ENCODE measurements at places on chromosomes 5 and 9.

GRCh38 chr9:35198191-35198590 lies 36.4 kb downstream of the UNC13B start:
- ATAC-seq = no peak

GRCh38 chr9:221989-222776 lies 7.5 kb downstream of the DOCK8 start:
- no peak for ATAC-seq

DNA sequence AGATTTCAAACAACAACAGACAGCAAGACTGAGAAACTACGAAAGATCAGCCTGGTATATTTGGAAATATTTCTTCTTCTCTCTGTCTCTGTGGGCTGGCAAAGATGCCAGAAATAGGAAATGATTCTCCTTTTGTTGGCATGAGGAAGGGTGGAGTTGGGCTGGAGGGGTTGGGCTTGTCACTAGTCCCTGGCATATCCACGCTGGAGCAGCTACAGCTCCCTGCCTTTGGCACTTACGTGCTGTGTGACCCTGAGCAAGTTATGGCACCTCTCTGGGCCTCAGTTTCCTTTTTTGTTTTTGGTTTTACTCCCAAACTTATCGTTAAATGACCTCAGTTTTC lies 354 bp upstream of the KCNMB1 start:
- no peak for ATAC-seq

DNA sequence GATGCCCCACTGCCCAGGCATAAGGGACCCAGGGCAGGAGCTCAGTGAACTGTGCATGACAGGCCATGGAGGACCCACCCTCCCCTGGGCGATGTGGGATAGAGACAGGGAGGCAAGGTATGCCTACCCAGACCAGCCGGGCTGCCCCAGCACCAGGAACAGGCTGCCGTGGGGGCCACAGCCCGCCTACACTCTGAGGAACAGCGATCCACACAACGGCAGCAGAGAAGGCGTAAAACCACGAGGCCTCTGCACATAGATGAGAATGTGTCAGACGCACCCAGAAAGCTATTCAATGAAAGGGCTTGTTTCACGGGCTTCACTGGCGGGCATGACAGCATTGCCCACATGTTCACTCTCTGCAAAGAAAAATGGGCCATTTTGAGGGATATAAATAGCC lies 49.5 kb downstream of the SEMA4D start:
- no peak for ATAC-seq

- no peak for ATAC-seq
These were observed 70.2 kb upstream of the TLE4 start for GRCh38 chr9:79501546-79501945.

DNA sequence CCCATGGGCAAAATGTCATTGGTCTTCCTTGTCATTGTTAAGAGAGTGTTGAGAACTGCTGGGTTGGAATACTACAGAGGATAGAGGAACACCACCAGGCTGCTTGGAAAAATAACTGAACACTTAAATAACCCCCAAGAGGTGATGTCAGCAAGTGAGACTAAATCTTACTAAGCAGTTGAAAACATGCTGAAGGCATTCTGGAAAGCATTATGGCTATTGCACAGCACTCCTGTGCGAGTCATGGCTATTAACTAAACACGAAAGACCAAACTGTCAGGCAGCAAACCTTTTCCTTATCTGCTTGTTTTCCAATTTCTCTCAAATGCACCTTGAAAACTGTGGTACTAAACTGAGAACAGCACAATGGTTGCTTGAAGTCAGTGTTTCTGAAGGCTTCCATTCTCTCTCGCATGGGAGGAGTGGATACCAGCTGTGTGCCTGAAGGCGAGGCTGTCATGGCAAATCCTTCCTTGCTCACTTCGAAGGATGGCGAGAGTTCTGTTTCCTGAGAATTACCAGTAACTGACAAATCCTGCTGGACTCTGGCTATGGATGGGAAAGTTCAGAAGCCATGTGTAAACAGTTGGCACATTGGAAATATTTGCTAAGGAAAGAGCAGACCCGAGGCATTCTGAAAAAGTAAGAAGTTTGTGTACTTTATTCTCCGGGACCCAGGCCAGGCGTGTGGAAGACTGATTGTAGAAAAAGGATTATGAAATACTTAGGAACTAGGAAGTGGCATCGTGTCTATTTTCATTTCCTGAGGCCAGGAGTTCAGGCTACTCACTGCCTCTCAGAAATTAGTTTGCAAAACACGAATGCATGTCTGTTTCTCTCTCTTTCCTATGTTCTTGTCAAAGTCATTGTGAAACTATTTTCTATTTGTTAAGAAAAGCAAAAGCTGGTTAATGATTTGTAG lies 182.1 kb downstream of the DMRT2 start:
- no peak for ATAC-seq

GRCh38 chr5:169869066-169869465 lies 111.2 kb downstream of the INSYN2B start:
- no peak for ATAC-seq

DNA sequence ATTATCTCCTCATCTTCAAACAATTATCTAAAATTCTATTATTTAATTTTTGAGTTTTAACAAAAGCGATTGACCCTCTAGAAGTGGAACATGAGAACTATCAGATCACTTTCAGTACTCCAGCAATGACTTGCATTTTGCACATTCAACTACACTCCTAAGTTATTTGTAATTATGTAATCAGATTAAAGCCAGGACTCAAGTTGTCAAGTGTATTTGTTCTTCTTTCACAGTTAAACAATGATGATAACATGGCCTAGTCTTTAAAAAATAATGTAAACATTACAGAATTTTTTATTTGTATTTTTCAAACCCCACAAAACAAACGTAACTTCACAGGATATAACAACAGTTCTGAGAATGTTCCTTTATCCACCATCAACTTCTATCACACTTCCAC lies 2148.9 kb upstream of the ACO1 start:
- ATAC-seq = no peak

- ATAC-seq = peak; percentile 41
These were observed 170.7 kb downstream of the PDE4D start for GRCh38 chr5:59722874-59723273.

- no peak for ATAC-seq
These were observed 3.8 kb downstream of the NOL6 start for GRCh38 chr9:33469891-33470290.

- peak; percentile 55 for ATAC-seq
These were observed 306.3 kb downstream of the FER start for GRCh38 chr5:109053995-109054417.

DNA sequence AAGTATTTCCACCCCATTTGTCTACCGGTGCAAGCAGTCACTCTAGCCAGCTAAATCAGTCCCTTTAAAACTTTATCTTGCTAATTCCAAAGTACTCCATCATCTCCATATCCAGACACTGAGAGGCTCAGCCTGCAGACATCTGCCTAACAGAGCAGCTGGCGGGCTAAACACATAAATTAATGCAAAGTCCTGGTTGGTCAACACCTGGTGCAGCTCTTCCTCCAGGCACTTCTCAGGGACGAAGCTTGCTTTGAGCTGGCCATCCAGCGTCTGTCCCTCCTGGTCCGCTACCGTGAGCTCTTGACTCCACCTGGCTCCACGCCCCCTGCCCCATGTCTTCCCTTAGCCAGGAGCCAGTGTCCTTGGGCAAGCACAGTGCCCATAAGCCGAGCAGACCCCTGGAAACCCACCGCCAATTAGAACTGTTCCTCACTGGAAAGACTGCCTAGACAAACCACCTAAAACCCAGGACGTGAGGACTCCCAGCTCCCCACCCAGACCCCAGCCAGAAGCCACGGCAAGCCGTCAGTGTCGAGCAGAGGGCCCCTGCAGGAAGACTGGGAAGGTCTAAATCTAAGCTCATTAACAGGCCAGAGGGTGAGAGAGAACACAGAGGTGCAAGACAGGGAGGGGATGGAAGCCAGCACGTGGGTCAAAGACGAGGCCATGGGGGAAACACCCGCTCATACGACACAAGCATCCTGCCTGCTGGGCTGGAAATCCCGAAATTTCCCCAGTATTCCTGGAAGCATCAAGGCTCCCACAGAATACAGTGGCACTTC lies 120.0 kb downstream of the COL23A1 start:
- no peak for ATAC-seq

DNA sequence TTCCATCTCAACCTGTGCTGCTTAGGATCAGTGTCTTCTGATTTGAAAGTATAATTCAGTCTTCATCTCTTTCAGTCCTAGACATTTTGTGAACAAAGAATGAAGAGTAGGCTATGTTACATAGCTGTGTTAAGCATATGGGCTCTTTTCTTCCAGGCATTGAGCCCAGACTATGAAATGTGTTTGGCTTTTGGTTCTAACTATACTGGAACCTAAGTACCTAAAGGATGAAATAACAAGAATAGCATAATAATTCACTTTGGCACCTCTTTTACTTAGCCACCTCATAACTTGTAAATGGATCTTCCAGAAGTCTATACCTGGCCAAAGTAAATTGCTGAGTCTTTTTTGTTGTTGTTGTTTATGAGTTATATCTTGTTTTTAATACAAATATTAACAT lies 71.4 kb downstream of the SLF1 start:
- ATAC-seq = no peak

- ATAC-seq = peak; percentile 79
These were observed 22.9 kb upstream of the ASS1 start for GRCh38 chr9:130421802-130422276.

GRCh38 chr5:1478271-1479035 lies 33.2 kb upstream of the SLC6A3 start:
- no peak for ATAC-seq

GRCh38 chr9:19903076-19903475 lies 114.2 kb upstream of the SLC24A2 start:
- ATAC-seq = no peak

DNA sequence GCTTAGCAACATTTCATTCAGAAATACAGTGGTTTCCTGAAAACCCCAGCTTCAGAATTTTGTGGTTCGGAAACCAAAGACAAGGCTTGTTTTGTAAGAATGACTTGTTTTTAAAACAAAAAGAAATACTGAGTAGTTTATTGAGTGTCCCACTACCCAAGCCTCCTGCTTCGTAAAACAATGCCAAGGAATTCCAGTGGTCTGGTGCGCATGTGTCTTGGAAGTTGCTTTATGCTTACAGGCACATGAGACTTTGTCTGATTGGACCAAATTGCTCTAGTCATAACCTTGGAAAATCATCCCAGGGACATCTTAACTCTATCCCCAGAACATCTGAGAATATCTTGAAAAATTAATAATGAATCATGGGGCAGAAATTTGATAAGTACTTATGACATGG lies 77.1 kb upstream of the FST start:
- ATAC-seq = no peak

DNA sequence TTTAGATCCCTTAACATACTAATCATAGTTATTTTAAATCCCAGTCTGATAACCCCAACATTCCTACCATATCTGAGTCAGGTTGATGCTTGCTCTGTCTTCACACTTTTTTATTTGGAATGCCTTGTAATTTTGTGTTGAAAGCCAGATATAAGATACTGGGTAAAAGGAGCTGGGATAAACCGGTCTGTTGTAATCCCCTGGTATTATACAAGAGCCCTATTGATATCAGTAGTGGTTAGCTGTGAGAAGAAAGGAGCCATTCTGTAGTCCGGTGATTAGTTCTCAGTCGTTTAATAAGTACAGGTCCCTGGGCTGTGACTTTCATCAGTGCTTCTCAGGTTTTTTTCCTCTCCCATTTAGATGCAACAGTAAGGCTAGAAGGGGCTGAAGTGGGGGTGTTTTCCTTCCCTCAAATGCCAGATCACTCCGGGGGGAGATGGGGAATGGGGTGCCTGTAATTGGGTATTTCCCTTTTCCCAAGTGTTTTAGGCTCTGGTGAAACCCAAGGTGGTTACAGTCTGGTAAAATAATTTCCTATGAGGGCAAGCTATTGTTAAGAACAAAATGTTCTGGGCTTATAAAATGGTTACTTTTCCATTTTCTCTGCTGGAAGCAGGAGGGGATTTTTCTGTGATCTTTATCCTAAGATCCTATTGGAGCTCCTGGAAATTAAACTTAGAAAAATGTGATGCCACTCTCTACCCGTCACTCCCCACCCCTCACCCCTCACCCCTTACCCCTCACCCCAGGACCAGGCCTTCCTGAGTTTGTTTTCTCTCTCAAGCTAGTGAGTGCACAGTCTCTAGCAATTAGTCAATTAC lies 72.7 kb downstream of the KCNN2 start:
- no peak for ATAC-seq

- ATAC-seq = no peak
These were observed 507.0 kb downstream of the TAF11L14 start for GRCh38 chr5:18141222-18141621.

DNA sequence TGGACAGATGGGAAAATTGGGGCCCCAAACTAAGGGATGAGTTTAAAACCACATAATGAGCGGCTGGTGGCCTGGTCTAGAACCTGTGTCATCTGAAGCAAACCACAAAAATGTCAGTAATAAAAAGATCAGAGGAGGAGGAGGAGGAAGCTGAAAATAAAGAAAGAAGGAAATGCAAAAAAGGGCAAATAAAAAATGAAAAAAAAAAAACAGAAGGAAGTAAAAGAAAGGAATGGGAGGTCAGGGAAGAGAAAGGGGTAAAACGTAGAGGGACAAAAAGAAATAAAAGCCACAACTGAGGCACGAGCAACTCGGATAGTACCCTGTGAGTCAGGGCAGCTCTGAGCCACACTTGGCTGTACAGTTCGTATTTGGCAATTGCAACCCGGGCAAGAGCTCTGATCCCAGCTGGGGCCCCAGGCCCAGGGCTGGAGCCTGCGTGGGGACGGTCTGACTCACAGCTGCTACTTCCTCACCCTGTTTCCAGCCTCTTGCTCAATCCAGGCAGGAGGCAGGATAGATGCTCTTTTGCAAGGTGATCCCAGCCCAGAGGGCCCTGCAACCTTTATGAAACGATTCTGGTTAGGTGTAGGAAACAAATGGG lies 137.9 kb upstream of the TRIM32 start:
- peak; percentile 91 for ATAC-seq

DNA sequence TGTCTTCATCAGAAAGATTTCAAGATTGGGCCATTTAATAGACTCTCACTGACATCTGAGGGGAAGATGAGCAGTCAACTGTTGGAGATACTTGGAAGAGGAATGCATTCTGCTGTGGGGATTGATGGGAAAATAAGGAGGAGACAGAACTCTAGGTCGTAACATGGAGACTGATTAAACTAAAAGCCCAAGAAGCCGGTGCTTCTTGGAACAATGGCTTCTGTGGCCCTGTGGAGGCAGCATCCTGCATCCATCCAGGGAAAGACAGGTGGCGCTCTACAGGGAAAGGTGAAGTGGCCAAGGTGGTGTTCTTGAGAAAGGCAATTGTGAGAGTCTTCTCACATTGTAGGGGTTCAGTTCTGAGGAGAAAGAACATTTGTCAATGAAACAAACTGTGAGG lies 31.3 kb downstream of the ZFAND5 start:
- peak; percentile 19 for ATAC-seq

- no peak for ATAC-seq
These were observed 58.8 kb downstream of the CAAP1 start for GRCh38 chr9:26833792-26834191.

- no peak for ATAC-seq
These were observed 686.5 kb upstream of the DMAC1 start for GRCh38 chr9:8486095-8486494.

GRCh38 chr5:34502581-34502980 lies 153.5 kb upstream of the RAI14 start:
- ATAC-seq = no peak

GRCh38 chr9:130741024-130741305 lies 47.4 kb downstream of the EXOSC2 start:
- no peak for ATAC-seq

DNA sequence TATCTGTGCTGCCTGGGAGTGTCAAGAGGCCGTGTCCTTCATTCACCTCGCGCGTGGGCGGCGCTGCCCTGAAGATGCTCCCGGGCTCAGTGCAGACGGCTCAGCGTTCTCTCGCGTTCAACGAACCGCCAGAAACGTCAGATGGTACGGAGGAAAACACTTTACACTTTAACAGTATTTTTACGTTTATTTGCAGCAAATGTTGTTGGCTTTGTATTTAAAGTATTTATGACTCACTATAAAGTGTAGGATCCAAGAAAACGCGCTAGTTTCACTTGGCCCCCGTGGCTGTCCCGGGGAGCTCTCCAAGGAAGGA lies 544 bp upstream of the ERCC6L2 start:
- ATAC-seq = peak; percentile 53
